ENCODE measurements at places on chromosomes 4 and X. TPM values are rescaled to one million over a fixed set of nuclear protein-coding genes. Genes with fewer than 3 reads are reported as not detected.

DNA sequence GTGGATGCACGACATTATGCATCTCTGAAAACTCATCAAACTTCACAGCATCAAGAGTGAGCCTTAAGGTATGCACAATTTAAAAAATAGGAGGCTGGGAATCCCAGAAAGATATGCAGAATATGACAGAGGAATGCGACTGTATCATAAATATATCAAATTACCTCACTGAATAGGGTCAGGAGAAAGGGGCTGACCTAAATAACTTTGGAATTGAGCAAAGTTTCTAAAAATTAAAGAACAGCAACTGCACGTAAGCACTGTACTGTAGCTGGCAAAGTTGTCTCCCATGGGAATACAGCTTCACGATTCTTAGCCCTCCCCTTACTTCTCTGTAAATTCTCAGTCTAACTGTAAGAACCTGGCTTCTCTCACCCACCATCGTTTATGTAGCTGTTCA, 397.4 kb upstream of the ZFP42 start:
- H3K4me3 ChIP-seq, result no peak overlapping the region
- no peaks in the 10 kb centered on the region for H3K36me3 ChIP-seq
- no peak overlapping the region for H3K27ac ChIP-seq
- H3K4me1 ChIP-seq, result no peaks in the 10 kb centered on the region
- DNase-seq, result no peak
- H3K27me3 ChIP-seq, result no peaks in the 10 kb centered on the region

DNA sequence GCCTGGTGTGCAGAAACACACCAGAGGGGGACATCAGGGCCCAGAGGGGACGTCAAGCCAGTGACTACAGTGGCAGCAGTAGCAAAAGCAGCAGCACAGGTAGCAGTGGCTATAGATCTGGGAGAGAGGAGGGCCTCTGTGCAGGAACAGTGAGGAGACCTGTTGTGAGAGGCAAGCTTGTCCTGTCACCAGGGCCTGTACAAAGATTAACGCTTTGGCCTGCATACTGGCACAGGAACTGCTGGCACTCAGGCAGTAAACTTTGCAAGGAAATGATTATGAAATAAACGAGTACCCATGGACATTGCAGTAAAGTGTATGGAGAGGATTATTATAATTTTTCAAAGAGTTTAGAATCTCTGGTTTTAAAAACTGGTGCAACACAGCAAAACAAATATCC, 5.5 kb upstream of the PHF8 start:
- H3K27ac ChIP-seq, result no peak overlapping the region
- no peak overlapping the region for H3K4me3 ChIP-seq
- no peaks in the 10 kb centered on the region for H3K27me3 ChIP-seq
- no peaks in the 10 kb centered on the region for H3K4me1 ChIP-seq

GRCh38 chr4:184166736-184167135, 50.9 kb downstream of the ENPP6 start:
- no peak overlapping the region for H3K27ac ChIP-seq
- DNase-seq, result no peak
- H3K36me3 ChIP-seq, result no peaks in the 10 kb centered on the region

DNA sequence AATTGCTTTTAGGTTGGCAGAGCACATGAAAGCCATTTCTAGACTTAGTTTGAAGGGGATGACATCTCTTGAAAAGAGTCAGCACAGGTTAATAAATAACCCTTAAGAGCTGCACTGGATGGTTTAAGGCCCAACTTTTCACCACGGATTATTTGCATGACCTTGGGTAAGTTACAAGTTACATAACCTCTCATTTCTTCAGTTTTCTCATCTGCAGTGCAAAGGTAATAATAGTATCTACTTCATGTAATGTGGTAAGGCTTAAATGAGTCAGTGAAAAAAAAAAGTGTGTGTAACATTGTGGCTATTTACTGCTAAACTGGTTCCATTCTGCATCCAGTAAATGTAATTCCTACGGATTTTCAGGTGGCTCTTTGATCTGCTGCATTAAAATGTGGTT, 715.8 kb downstream of the CCSER1 start:
- DNase-seq, result no peak
- no peak overlapping the region for H3K4me3 ChIP-seq

- H3K27me3 ChIP-seq, result peaks cover 15% of the 10 kb centered on the region
- H3K4me3 ChIP-seq, result peak overlapping the region; percentile 47
- no peak overlapping the region for H3K27ac ChIP-seq
- no peaks in the 10 kb centered on the region for H3K36me3 ChIP-seq
Observed at GRCh38 chrX:11426712-11427452, 133.7 kb downstream of the AMELX start.

GRCh38 chrX:64395568-64395929, 297 bp upstream of the MTMR8 start:
- no peaks in the 10 kb centered on the region for H3K36me3 ChIP-seq
- H3K4me3 ChIP-seq, result peak overlapping the region; percentile 60
- no peaks in the 10 kb centered on the region for H3K4me1 ChIP-seq

DNA sequence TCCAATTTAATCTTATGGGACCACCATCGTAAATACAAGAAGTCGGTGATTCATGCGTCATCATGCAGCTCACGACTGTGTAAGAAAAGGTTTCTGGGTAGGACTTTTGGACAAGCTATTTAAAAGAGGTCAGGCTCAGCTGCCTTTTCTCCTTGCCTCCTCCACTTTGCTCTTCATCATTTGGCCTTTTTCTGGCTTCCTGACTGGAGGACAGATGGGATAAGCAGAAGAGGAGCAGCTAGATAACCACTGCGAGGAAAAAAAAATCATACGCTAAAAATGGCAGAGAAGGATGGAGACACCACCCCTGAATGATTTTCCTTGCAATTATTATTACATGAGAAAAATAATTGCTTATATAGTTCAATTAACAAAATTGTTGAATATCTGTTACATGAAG, 294.3 kb upstream of the FSTL5 start:
- DNase-seq, result no peak
- H3K4me3 ChIP-seq, result no peak overlapping the region
- H3K27me3 ChIP-seq, result no peaks in the 10 kb centered on the region

DNA sequence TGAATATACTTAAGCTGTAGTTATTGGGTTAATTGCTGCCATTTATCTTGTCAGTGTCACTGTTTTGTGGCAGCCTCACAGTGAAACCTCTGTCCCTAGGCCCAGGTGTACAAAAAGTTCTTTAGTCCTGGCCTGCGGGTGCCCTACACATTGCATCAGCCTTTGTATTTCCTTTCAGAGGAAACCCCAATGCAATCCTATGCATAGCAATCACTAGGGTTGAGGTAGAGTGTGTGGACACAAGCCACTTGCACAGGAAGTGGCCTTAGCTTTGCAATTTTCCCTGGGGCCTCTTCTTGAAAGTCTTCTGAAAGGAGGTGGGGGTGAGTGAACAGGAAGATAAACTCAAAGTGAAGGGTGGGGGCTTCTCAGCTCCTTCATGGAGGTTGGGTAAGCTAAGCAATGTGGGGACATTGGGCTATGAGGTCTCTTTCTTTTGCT, 27.8 kb downstream of the VSIG4 start:
- H3K27me3 ChIP-seq, result peaks cover 16% of the 10 kb centered on the region
- no peak for DNase-seq
- H3K36me3 ChIP-seq, result no peaks in the 10 kb centered on the region
- no peaks in the 10 kb centered on the region for H3K4me1 ChIP-seq
- no peak overlapping the region for H3K27ac ChIP-seq

GRCh38 chr4:3762753-3763549, 3.2 kb upstream of the ADRA2C start:
- H3K27me3 ChIP-seq, result peaks cover 4% of the 10 kb centered on the region
- no peak overlapping the region for H3K27ac ChIP-seq
- H3K4me3 ChIP-seq, result no peak overlapping the region
- no peaks in the 10 kb centered on the region for H3K36me3 ChIP-seq

DNA sequence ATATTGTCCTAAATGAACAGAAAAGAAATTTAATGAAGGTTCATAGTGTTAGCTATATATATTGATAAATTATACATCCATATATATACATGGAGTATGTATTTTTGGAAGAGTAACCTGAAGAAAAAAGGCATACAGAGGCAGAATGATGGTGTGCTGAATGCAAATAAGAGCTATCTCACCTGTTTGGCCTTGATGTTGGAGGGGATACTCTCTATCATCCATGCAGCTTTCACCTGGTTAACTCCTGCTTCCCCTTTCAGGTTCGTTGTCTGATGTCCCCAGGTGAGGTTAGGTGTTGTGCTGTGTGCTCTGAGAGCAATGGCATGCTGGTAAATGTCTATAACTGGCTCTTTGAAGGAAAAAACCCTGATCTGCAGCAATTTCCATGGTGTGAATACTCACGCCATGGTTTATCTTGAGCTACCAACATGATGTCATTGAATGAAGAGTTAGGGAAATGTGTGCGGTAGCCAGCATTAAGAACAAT, 31.8 kb upstream of the SPP1 start:
- no peak overlapping the region for H3K4me3 ChIP-seq
- no peak for DNase-seq
- H3K27ac ChIP-seq, result no peak overlapping the region

DNA sequence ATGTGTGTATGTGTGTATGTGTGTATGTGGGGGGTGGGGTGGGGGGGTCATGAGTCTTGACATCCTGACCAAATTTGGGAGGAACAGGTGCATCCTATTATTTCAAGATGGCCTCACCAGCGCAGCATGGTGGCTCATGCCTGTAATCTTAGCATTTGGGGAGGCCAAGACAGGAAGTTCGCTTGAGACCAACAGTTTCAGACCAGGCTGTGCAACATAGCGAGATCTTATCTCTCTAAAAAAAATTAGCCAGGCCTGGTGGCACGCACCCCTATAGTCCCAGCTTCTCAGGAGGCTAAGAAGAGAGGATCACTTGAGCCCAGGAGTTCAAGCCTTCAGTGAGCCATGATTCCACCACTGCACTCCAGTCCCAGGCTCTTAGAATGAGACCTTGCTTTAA, 47.0 kb upstream of the DHRSX start:
- H3K4me1 ChIP-seq, result no peaks in the 10 kb centered on the region
- H3K27ac ChIP-seq, result no peak overlapping the region
- H3K4me3 ChIP-seq, result no peak overlapping the region

Gene CSN1S1
- 0.17 TPM for polyA plus RNA-seq

Gene ADH7
- polyA plus RNA-seq, result not detected

Gene ZCCHC12
- 10.0 TPM for polyA plus RNA-seq
